ENCODE measurements at places on chromosomes 6 and 20.

GRCh38 chr6:71391126-71391525, 102.5 kb downstream of the OGFRL1 start:
- DNase-seq: no peak

DNA sequence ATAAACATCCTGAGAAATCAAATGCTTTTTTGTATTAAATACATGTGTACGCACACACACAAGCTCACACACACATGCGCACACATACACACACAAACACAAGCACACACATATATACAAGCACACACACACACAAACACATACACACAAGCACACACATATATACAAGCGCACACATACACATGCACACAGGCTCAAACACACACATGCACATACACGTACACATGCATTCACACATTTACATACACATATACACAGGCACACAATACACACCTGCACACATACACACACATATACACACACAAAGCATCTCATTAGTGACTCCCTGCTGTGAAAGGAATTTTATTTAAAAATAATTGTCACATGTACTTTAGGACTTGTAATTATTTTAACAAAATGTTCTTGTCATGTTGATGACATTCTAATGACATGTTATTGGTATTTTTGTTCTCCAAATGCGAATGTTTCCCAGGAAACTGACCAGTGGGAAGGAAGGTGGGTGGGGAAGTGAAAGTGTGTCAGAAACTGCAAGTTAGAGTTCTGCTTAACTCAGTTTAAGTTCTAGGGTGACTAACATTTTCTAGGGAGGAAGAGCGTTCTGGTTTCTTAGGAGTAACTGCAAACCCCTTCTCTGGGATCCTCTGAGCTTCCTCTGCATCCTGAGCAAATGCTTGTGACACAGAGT, 113.9 kb upstream of the ZNF217 start:
- DNase-seq: no peak

DNA sequence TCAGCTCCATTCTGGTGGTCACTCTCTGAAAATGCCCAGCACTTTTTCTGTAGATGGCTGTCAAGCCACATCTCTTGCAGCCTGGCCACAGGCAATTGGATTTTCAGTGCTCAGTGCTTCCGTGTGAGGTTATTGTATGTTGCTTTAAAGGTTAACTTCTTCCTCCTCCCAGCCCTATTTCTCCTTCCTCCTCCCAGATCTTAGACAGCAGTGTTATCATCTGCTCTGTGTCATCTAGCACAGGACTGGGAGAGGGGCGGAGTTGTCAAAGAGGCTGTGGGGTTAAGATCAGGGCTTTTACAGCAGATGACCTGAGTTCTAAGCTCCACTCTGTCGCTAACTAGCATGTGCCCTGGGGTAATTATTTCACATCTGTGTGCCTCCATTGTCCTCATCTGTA, 129.0 kb downstream of the PHACTR3 start:
- DNase-seq: no peak

- no peak for DNase-seq
These were observed 6.8 kb upstream of the HLA-B start for GRCh38 chr6:31363811-31364210.

GRCh38 chr20:7038029-7038428, 270.5 kb downstream of the BMP2 start:
- no peak for DNase-seq

- no peak for DNase-seq
These were observed 519.4 kb upstream of the ZNF337 start for GRCh38 chr20:26216025-26216424.

DNA sequence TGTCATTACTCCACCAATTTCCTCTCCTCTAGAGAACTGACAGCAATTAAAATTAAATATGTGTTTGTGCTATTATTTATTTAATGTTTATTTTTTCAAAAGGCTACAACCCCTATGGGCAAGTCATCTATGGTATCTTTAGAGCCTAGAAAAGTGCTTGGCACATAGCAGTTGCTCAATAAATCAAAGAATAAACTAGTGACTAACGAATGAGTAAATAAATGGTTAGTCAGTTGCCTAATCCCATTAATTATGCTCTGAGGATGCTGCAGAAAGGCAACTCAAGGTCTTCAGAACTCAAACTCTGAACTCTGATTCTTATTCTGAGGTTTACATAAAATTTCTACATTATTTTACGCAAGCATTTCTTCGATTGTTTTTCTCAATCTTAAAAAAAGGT, 193.0 kb upstream of the TSHZ2 start:
- no peak for DNase-seq

DNA sequence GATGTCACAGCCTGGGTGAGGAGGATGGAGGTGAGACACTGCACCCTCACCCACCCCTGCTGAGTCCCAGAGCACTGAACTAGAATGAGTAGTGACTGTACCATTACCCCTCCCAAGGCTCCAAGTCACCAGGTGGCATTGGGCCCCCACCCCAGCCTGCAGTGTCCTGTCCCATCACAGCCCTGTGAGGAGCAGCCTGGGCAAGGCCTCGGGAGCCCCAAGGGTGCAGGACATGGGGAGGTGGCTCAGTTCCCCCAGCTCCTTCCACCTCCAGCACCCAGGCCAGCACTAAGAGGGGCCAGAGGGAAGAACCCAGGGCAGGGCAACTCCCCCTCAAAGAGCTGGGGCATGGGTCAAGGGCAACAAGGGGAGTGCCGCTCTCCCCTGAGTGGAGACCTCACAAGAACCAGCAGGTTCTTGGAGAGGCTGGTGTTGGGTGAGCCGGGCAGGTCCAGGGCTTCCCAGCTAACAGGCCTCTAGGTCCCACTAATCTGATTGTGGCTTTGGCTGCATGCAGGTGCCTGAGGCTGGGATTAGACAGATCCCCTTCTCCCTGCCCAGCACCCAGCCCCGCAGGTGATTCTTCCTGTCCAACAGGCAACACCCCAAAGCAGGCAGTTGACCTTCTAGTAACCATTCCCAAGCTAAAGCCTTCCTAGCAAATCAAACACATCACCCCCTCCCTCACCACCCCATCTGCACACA, 2.6 kb downstream of the CST4 start:
- DNase-seq: no peak

GRCh38 chr6:154632119-154632518, 101.1 kb upstream of the SCAF8 start:
- DNase-seq: no peak

DNA sequence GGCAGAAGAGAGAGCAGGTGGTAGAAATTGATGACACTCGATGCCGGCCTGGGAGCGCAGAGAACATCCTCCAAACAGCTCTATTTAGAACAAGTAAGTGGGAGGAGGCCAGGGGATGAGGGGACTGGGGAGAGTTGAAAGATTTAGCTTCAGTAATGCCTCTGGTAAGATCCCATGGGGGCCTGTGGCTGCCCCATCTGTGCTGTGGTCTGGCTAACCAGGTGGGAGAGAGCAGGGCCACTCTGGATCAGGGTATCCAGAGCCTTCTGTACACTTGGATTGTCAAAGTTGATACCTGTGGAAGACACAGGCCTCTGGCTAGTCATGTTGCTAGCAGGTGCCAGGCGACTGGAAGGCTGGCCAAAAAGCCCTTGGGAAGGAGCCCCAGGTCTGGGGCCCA, 27.6 kb downstream of the NCOA5 start:
- DNase-seq: no peak

DNA sequence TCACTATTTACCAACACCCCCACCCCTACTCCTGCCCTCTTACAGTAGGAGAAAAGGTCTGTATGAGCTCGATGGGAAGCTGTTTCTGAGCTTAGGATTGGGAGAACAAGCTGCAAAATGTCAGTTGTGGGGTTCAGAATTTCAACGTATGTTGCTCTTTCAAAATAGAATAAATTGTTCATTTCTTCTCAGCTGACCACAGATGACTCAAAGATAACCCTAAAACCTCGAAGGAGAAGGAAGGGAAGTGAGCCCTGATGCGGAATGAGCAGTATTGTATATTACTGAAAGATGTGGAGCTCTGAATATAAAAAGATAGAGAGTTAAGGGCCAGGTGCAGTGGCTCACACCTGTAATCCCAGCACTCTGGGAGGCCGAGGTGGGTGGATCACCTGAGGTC, 35.9 kb upstream of the MYLIP start:
- DNase-seq: no peak

DNA sequence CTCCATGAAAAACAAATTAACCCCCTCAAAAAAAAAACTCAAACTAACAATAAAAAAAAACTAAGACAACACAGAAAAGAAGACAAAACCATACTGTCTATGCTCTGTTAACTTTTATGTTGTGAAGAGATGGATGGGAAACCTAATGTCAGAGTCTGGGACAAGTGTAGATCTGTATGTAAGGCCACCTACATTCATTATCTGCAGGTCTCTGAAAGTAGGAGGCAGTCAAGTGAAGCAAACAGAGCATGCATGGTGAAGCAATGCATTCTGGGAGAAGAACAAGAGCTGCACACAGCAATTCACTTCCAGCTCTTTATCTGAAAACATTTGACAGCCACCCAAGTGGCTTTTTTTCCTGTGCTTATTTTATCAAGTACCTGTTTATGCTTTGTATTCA, 452.0 kb downstream of the EPHA7 start:
- no peak for DNase-seq

DNA sequence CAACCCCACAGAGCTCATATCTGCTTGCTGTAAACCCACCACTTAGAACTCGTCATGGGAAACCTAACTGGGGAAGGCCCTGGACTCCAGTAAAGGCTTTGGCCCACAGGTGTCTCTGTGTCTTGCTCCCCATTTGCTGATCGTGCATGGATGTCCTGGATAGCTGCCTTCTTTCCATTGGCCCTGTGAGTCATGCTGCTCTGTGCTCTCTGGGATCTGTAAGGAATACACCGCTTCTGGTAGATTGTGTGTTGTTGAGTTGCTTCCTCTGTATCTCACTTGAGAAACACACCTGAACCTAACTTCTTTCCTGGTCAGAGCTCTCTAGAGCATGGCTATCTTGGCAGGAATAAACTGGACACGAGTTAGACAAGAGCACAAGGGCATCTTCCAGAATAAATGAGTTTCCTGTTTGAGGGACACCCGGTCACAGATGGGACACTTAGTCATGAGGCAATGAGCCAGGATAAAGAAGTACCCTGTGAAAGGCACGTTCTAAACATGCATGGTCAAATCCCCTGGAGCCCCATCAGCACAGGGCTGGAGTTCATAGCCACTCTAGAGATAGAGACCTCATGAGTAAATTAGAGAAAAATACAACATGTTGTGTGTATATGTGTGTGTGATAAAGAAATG, 99.6 kb upstream of the TMEM170B start:
- no peak for DNase-seq

DNA sequence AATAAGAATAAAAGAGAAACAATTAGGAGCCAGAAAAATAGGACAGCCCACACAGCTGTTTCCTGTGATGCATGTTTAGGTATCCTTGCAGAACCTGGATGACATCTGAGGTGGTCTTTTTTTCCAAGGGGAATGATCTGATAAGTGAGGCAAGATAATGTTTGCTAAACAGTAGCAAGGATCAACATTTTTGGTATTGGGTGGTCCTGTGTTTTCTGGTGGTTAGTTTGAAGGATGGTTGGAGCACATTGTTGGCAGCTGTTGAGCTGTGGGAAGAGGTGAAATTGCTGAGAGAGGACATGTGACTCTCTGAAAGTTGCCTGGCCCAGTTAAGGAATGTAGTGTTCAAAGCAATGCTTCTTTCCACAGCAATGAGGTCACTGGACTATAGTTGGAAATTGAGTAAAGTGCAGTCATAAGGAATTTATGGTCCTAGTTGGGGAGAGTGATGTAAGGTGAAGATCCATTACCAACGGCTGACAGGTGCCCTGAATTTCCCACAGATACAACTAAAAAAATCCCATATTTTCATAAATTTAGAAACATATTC, 270.2 kb upstream of the IMPG1 start:
- DNase-seq: no peak

DNA sequence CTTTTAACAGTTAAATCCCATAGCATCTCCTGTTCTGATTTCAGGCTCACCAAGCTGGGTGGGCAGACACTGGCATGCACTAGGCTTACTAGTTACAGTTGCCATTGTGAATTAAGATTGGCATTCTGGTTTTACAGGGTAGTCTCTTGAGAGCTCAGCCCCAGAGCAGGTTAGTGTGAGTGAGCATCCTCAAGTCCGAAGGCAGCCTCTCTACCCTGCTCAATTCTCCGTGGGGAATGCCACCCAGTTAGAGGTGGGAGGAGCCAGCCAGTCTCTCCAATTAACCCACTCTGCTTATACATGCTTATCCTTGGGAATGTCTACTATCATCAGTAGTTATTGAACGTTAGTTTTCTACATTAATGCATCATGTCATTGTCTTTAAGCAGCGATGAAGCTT, 8.9 kb upstream of the OGFRL1 start:
- no peak for DNase-seq

DNA sequence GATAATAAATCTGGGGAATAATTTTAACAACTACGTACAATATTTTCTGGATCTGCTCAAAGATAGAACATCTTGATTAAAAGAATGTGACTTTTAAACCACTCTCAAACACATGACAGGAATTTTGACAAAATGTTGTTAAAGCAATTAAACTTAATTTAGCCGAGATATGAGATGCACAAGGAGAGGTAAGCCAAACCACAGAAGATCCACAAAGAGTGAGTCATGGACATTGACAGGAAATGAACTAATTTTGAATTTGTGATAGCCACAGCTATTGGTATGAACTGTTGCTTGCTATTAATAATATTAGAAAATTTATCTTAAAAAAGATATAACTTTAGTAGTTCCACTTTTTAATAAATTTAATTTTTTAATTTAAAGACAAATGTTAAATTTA, 27.8 kb upstream of the VGLL2 start:
- DNase-seq: no peak

GRCh38 chr20:46914789-46915379, 20.2 kb downstream of the EYA2 start:
- no peak for DNase-seq

- DNase-seq: no peak
These were observed 48.9 kb downstream of the DEK start for GRCh38 chr6:18215436-18215835.

DNA sequence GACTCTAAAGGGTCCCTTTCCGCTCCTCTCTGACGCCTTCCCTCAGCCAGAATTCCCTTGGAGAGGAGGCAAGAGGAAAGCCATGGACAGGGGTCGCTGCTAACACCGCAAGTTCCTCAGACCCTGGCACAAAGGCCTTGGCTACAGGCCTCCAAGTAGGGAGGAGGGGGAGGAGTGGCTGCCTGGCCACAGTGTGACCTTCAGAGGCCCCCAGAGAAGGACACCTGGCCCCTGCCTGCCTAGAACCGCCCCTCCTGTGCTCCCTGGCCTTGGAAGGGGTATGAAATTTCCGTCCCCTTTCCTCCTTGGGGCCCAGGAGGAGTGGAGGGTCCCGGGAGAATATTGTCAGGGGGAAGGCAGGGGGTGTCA, 2.7 kb downstream of the VEGFA start:
- DNase-seq: no peak

GRCh38 chr6:121055572-121056163, 278.6 kb downstream of the TBC1D32 start:
- no peak for DNase-seq

GRCh38 chr20:50278377-50278683, 87.7 kb downstream of the CEBPB start:
- DNase-seq: no peak

- no peak for DNase-seq
These were observed 2.6 kb downstream of the SRSF6 start for GRCh38 chr20:43460172-43460829.

Measured in activated naive CD4-positive, alpha-beta T cell treated with anti-CD3 and anti-CD28 coated beads, Interleukin-2, amount 50 U/mL, for 16 hours (primary cell).